ENCODE measurements at places on chromosomes 4 and X.

- DNase-seq = no peak
Observed at GRCh38 chr4:183362916-183363542, 40.8 kb upstream of the CLDN24 start.

DNA sequence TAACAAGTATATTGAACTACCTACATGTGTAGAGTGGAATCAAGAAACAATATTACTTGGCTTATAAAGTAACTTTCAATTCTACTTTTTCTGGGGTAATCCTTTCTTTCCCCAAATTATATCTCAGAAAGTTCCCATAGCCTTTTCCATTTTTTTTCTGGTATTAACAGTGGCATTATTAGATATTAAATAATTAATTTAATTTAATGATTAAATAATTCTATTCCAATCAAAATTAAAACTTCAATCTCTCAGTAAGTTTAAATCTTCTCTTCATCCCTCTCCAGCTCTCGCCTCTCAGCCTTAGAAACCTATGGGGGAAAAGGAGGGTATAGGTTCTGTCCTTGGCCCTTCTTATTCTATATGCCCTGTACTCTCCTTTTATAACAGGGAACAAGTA, 262.4 kb downstream of the INPP4B start:
- no peak for DNase-seq

DNA sequence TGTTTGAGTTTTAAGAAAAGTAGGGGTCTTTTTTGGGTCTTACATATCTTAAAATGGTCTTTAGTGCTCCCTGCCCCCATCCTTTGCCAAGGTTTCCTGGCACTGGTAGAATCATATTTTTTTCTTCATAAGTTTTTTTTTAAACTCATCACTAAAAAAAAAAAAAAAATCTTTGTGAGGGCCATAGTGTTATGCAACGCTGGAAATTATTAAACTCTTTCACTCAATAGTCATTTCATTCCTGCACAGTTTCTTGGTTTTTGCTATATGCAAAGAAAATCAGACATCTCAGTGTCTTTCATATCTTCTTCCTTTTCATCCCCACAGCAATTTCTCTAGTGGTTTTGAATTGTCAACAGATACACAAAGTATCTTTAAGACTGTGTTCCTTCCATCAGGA, 95.6 kb downstream of the TMA16 start:
- no peak for DNase-seq

DNA sequence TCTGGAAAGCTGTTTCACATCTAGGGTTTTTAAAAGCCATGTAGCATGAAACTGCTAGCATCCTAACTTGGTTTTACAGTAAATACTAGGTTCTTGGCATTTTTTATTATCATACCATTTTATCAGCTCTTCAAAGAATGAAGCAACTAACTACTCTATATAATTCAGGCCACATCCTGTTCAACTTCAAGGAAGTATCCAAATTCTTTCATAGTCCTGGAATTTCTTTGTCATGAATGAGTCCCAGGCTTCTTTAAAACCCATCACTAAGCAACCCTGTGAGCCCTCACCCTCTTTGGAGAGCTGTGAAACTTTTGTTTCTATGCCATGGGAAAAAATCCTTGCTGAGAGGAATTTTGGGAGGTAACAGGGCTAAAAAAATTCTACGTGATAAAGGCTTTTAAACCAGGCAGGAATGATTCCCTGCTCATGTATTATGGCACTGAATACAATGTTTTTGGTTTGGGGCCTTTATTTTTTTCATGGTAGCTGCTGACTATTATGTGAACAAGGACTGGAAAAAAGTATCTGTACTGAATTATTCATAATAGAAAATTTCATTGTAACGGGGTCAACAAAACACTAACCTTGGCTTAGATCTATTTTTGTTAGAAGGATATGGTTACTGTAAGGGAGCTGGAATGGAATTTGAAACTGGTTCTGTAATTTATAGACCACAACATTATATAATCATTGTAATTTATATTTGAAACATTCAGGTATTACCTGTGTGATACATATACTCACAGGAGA, 164.9 kb downstream of the DCTD start:
- no peak for DNase-seq

DNA sequence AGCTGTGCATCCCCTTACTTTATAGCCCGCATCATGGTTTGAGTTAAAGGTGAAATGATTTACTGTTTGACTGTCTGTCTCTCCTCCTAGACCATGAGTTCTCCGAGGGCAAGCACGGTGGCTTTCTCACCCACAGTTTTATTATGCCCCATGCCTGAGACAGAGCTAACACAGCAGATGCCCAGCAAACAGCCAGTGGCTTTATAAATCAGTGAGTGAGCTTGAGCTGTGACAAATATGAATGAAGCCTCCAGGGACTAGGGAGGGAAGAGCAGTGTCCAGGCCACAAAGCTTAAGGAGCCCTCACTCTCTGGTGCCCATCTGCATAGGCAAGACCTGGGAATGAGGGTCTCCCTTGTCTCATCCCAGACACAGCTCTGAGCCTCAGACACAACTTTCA, 57.9 kb downstream of the FHDC1 start:
- no peak for DNase-seq

GRCh38 chrX:48560056-48560455, 14.2 kb upstream of the RBM3 start:
- no peak for DNase-seq

DNA sequence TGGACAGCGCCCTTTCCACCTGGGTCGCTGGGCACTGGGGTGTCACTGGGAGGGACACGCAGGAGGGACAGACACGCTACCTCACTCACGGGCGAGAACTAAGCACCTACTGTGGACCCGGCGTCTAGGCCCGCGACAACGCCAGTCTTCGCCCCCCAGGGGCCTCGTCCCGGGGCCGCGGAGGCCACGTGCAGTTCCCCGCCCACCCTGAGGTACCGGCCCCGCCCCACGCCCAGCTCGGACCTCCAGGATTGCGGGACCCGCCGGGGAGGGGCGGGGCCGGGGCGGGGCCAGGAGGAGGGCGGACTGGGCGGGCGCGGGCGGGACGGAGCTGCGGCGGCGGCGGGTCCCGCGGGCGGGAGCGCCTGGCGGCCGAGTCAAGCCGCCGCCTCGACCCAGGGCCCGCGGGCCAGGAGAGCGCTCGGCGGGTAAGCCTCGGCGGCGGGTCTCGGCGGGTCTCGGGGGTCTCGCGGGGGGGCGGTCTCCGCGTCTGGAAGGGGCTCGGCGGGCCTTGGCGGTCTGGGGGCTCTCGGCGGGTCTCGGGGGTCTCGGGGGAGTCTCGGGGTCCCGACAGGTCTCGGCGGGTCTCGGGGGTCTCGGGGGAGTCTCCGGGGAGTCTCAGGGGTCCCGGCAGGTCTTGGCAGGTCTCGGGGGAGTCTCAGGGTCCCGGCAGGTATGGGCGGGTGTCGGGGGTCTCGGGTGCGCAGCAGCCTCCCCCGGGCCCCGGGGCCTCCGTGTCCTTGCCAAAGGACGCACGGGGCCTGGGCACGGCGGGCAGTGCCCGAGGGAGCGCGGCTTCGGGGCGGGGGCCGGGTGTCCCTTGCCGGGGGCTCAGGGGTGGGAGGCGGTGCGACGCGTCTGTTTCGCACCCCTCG, at the start of gene SH3BP2:
SH3BP2 (plus strand) TSS at position 375 of the 875 bp plus-strand sequence. CDS start 27,533 bp downstream, outside the sequence.
- peak; percentile 29 for DNase-seq

DNA sequence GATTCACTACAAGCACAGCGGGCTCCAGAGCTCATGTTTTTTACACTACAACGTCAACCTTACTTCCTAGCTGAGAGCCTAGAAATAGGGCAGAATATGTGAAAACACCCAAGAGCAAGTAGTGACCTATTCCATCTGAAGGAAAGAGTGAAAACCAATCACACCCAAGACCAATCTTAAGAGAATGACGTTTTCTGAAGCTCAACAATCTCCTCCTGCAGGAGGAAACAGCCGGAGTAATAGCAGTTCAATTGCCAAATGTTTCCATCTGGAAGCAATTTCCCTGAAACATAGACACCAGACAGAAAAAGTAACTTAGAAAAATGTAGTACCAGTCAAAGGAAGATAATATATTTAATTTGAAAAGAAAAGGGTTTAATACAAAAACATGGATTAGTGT, 142.4 kb downstream of the ANXA5 start:
- no peak for DNase-seq

DNA sequence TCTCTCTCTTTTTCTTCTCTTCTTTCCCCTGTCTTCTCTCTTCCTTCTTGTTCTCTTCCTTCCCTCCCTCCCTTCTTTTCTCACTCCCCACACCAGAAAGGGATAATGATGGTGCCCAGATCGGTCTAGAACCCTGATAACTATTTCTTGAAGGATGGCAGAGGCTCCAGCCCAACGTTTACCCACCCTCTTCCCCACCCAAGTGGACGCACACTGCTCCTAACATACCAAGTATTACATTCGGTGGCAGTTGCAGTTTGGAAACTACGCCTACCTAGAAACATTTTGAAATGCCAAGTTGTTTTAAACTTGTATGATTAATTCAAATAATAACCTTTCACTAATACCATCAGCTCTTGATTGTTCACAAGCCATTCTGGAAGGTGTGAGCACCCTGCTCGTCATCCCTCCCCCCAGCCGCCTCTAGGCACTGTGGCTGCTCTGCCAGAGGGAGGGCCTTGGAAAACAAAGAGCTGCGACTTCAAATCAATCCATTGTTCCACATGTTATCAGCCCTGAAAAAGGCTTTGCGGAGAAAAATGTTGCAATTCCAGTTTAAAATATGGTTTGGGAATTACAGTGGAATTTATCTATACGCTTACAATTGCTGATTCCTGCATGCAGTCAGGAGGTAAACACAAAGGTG, 1017.5 kb upstream of the TENM3 start:
- DNase-seq = no peak

DNA sequence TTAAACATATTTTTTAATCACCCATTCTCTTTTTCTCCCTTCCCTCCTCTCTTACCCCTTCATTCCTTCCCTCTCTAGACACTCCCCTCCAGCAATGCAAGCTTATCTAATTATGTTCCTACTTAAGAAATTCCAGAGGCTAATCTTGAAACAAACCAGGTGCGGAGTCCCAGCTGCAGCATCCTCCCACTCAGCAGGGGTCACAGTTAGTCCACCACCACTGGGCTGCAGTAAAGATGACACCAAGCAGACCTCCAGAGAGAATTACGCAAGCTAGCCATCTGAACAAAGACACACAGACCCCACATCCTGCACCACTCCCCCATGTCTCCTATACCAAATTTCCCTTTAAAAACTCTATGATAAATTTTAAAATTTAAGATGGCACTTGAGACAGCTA, 13.9 kb upstream of the SEC24B start:
- DNase-seq = no peak

DNA sequence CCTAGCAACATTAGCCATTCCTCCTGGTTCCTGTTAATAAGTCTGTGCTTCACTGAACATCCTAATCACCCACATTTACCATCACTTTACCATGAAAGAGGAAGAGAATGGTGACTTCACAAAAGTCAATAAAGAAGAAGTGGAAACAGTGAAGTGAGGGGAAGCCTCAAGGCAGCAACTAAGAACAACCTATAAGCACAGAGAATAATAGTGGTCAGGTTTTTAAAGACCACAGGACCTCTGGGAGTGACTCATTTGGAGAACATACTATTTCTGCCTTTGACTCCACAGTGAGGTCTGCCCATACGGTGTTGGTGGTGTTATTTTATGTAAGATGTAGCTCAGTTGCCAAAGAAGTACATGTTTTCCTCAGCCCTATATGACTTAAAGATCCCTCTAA, 86.0 kb upstream of the TET2 start:
- no peak for DNase-seq

GRCh38 chrX:56978172-56978571, 17.2 kb downstream of the SPIN3 start:
- DNase-seq = peak; percentile 52

GRCh38 chr4:77446601-77447000, 159.0 kb upstream of the CXCL13 start:
- DNase-seq = no peak

GRCh38 chr4:188266386-188266785, 127.1 kb downstream of the TRIML1 start:
- DNase-seq = no peak

DNA sequence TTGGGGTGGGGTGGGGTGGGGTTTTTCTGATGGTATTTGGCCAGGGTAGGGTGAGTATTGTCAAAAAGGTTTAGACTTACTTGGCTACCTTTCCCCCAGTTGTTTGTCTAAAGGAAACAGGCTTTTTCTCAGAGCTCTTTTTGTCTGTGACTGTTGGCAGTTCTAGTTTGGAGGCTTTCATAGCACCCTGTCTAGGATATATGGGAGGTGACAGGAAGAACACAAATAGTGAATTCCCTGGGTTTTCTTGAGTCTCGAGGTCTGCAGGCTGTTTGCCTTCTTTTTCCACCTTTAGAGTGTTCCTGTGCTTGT, 13.5 kb downstream of the RPS6KA3 start:
- DNase-seq = no peak

DNA sequence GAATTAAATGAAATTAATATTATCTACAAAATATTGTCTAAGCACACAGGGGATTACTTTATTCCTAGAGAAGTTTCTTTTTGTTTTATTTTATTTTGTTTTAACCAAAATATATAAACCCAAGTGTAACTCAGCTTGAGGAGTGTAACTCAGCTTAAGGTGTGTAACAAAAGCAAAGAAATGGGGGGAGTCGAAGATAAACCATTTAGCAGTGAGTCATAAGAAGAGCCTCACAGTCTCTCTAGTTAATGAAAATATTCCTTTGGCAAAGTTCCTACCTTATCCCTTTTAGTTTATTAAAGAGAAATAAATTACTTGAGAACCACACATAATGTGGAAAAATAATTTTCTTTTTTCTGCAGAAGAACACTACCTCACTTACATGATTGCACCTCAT, 261.8 kb downstream of the KCTD8 start:
- DNase-seq = no peak

GRCh38 chrX:102515975-102516941, at the start of gene TMSB15A:
TMSB15A (minus strand) TSS chrX:102516739.
- no peak for DNase-seq

GRCh38 chr4:142960867-142961644, 115.0 kb upstream of the INPP4B start:
- no peak for DNase-seq

DNA sequence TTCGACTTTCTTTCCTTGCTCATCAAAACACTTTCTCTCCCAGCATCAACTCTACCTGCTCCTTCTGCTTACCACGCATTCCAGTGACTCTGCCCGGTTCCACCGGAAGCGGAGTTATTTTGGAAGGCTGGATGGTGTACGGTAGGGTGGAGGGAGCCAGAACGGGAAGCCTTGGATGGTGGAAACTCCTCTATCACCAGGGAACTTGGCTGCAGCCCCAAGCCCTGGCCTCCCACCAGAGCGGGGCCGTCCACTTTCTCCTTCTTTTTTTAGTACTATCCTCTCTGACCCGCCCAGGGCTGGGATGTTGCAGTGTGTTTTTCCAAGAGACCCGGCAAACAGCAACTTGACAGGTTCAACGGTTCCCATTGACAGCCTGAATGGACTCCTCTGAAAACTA, 27.6 kb downstream of the ADGRG2 start:
- DNase-seq = no peak

DNA sequence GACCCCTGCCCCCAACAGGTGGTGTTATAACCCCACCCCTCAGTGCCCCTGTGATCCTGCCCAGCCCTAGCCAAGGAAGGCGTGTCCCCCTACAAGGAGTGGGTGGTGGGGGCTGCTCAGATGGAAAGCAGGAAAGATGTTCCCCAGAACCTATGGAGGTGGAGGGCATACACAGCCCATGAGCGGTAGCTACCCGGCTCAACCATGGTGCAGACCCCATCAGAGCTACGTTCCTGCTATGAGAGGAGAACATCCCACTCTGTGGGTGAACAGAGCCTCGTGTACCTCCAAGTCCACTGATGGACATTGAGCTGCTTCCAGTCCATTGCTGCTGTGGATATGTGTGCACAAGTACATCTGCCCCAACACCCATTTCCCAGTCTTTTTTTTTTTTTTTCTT, 71.1 kb downstream of the SHOX start:
- DNase-seq = no peak
